ENCODE measurements at places on chromosomes 1 and 21.

DNA sequence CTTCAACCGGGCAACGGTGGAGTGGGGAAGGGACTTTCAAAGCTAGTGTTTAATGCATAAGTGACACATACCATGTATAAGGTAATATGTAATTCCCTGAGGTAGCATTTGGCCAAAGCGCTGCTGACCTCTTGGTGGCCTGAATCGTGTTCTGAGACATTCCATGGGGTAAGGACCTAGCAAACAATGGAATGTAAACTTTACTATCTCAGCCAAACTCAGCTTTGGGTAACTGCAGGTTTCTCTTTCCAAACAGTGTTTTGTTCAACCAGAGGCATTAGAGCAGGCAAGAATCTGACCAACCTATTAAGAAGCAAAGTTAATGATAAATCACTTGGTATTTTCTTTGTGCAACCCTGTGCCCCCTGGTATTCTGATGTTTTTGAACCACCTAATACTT, 22.0 kb downstream of the TGFB2 start:
- no peak for DNase-seq

DNA sequence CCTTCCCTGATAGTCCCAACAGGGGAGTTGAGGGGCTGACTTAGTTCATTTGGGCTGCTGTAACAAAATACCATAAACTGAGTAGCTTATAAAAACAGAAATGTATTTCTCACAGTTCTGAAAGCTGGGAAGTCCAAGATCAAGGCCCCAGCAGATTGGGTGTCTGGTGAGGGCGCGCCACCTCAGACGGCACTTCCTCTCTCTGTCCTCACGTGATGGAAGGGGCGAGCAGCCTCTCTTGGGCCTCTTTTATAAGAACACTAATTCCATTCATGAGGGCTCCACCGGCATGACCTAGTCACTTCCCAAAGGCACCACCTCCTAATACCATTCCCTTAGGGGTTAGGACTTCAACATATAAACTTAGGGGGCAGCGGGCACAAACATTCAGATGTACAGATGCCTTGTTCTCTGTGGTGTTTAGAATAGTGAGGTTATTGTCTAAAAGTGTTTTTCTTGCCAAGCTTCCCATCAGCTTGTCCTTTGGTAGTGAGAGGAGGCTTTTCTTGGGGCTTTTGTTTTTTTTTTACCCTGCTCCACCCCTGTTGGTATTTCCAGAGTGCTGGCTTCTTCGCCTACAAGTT, 20.3 kb downstream of the NIPAL3 start:
- DNase-seq, result no peak

DNA sequence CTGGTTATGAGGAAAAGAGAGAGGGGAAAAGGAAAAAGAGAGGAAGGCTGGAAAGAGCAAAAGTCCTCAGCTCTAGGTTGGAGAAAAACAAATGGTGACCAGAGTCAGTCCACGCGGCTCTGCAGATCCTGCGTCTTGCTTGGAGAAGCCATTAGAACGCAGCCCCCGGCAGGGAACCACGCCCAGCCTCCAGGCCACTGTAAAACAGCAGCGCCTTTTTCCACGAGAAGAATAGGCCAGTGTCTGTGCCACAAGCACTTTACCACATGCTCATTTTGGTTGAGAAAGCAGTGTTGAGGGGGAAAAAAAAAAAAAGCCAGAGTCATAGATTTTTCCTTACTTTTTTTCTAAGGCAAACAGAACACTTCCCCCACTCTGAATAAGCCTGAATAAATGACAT, 846.9 kb upstream of the ADAMTS5 start:
- no peak for DNase-seq

DNA sequence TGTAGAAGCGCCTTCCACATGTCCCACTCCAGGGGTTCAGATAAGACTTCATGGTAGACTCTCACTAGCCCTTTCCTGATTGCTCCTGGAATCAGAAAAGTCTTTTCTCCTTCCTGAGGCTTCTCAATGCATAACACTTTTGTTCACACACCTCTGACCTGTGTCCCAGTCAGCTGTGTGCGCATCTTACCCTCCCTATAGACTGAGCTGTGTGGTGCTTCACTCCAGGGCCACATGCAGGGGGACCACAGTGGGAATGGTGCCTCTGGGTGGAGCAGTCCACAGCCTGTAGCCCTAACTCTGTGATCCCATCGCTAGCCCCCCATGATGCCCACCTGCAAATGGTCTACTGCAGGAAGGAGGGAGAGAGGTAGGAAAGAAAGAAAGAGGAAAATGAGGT, 84.0 kb upstream of the TLR5 start:
- no peak for DNase-seq

GRCh38 chr1:4395676-4396075, 258.7 kb upstream of the AJAP1 start:
- no peak for DNase-seq

DNA sequence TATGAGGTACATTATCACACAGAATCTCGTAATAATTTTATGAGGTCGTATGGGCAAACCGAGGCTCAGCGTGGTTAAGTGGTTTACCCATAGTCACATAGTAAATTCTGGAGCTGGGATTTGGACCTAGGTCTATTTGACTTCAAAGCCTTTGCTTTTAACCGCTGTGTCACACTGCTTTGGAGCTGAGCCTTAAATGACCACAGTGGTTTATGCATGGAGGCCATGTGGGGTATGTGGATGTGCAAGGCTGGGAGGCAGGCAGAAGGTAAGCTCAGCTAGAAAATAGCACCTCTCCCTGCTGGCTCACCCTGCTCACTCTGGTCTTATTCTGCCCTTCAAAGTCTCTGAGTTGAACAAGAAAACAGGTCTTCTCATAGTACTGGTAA, 269.5 kb downstream of the TRABD2B start:
- no peak for DNase-seq

DNA sequence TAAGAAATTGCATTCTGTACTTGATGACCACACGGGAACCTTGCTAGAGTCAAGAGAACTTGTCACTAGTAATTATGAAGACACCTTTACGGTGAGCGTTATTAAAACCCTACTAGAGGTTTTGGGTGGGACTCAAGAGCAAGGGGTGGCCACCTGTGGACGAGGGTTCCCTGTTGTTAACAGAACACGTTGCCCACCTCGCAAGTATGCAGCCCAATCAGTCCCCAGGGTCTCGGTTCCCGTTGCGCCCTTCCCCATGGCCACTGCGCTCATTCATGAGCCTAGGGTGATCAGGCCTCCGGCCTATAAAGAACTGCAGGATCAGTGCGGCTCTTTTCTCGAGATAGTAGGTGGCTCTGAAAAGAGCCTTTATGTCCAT, 30.2 kb upstream of the RNF187 start:
- DNase-seq, result no peak

- no peak for DNase-seq
These were observed 403 bp downstream of the CCNL2 start for GRCh38 chr1:1398677-1399186.

All from fibroblast of skin of right biceps (primary cell).